NCI-H2081 (cell line): ENCODE measurements at places on chromosomes 6 and 20.
A peak's percentile ranks its signal among the peaks of the same experiment; 100 is the strongest.

DNA sequence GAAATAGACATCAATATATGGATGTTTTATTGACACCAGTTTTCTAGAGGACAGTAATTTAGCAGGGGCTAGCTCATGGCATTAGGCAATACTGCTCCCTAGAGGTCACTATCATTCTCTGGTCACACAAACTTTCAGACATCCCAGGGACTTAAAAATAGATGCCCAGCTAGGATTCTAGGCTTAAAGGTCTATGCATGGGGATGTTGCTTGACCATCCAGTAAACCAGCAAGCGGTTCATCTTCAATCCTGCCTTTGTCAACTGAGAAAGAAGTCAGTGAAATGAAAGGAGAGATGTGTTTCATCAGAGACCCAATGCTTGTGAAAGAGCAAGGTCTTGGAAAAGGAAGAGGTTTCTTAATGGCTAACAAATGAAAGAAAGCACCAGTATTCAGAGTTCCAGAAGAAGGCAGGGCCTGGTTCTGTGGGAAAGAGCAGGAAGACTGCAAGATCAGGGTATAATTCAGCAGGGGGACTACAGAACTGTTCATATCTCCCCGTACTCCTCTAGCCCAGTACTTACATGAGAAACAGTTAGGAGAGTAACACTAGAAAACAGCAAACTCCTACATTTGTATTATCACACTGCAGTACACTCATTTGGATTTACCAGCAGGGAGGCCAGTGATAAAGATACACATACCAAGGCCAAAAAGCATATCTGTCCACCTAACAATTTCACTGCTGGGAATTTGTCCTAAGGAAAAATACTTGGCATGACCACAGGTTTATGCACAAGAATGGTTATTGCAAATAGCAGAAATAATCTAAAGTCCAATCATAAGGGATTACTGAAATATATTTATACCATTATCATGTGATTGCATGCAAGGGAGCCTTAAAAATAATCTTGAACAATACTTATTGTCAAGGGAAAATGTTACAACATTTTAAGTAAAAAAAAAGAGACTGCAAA, 151.4 kb upstream of the LAMA2 start:
- peak; percentile 40 for DNase-seq

- no peak for DNase-seq
Measured at GRCh38 chr6:36920049-36920448, 34.3 kb downstream of the C6orf89 start.

DNA sequence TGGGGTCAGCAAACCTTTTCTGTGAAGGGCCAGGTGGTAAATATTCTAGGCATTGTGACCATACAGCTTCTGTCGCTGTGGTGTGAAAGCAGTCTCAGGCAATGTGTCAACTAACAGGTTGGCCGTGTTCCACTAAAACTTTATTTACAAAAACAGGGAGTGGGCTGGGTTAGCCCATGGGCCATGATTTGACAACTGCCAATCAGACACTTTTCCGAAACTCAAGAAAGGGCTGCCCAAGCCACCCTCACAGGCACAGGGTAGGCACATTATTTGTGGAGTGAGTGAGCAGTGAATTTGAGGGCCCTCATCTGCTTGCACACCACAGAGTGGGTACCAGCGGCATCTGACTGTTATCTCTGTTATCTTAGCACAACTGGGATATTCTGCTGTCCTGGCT, 290.3 kb downstream of the TAF4 start:
- DNase-seq: no peak

DNA sequence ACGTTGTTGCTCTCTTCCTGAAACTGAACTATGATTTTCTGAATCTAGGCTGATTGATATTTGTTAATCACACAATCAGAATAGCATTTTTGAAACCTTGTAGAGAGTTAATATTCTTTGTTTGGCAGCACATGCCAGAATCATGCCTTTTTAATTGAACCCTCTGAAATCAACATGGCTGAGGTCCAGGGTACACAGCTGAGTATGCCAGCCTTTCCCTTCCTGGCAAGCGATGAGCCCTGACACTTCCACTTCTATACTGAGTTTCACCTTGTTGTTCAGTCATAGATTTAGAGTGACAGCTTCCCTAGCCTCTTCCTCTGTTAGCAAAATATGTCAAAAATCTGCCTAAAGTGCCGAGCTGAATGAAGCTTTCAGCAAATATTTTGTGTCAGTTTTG, 6.8 kb downstream of the HDDC2 start:
- peak; percentile 33 for DNase-seq

DNA sequence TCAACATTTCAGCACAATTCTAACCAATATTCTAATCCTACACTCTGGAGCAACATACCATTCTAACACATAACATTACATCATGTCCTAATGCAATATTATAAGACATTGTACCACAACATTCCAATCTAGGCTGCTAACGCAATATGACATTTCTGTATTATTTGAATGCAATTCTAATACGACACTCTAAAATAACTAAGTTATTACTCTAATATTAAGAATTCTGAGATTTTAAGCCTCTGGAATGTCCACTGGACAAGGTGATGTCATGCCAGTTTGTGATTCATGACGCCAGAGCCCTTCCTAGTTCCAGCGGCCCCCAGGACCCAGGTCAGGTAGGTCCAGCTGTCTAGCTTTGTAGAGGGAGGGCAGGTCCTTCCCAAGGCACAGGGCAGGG, 69.7 kb upstream of the SIRPA start:
- no peak for DNase-seq

GRCh38 chr20:61271312-61272231, 19.5 kb downstream of the CDH4 start:
- no peak for DNase-seq

DNA sequence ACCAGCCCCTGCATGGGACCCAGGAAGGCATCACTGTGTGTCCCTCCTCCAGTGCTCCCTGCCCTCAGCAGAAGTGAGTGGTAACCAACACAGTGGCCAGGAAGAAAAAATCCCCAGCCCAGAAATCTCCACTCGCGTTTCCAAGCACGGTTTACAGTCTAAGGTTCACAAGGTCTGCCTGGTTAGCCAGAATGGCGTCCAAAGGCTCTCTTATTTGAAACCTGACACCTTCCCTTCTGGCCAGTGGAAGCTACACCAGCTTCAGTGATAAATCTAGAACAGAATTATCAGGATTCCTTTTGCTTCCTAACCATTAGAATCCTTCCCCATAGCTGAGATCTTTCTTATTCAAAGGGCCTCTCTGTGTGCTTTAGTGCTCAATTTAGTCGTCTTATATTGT, 9.2 kb downstream of the LY86 start:
- no peak for DNase-seq

- DNase-seq: no peak
Measured at GRCh38 chr6:9126878-9127560, 691.7 kb upstream of the SLC35B3 start.

DNA sequence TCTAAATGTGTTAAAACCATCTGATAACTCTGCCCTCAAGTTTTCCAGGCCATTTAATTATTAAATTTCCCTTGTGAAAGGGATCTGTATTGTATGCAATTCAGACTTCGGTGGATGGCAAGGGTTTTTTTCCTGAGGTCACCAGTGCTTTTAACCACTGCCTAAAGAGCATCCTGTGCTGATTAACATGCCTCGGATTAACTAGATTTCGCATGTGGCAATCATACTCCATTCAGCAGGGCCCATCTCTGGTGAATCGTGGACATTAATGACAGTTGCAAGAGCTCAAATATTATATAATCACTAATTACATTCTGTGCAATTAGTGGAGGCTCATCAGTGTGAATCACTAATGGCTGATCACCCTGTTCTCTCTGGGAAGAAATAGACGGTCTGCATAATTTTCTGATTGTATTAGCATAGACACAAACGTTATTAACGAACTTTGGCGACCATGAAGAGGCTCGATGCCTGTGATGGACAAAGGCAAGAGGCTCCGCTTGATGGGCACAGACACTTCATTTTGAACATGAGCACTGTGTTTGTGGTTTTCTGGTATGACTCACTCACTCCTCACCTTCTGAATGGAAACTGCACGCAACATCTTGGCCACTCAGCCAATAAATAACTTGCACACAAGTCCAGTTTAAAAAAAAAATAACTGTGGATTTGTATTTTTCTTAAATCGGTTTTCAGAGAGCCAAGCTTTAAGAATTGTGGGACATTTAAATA, 31.4 kb downstream of the LINC00237 start:
- no peak for DNase-seq

GRCh38 chr6:28673787-28674671, 148.3 kb downstream of the GPX5 start:
- peak; percentile 81 for DNase-seq

GRCh38 chr6:27806981-27807440, 105.2 kb downstream of the OR2B2 start:
- no peak for DNase-seq

DNA sequence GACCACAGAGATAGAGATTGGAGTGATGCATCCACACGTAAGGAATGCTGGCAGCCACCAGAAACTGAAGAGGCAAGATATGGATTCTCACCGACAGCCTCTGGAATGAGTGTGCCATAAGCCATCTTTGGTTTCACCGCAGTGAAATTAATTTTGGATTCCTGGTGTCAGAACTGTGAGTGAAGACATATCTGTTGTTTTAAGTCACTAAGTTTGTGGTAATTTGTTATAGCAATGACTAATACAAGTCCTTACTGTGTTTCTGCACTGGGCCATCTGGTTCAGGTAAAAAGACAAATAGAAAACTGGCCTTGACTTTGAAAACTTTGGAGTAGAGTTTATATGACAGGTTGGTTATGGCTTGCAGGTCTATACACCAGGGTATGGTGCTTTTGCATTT, 261.9 kb downstream of the PHF3 start:
- no peak for DNase-seq

DNA sequence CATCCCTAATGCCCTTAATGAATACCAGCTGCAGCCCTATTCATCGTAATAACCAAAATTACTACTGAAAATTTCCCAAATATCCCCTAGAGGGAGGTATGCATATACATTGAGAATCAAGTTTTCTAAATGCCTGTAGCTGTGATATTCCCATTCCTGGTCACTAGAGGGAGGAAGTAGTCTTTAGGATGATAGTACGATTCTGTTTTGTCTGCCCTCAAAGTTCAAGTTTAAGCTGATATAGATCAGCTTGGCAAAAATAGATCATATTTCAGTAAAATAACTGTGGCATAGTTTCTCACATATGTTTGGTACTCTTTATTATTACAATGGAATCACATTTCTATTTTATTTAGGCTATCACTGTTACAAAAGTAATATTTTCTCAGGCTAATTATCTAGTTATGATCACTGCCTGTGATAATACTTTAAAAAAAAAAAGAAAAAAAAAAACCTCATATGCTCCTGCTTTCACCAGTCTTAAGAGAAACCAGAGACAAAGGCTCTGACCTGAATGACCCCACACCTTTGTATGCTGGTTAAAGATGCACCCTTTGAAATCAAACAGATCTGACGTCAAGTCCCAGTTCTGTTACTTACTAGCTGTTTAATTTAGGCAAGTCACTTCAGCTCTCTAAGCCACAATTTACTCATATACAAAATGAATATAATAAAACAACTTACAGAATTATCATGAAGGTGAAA, 11.0 kb downstream of the TSPYL1 start:
- peak; percentile 75 for DNase-seq

- DNase-seq: no peak
Measured at GRCh38 chr20:33866398-33867100, 55.4 kb downstream of the CHMP4B start.

- no peak for DNase-seq
Measured at GRCh38 chr6:73145690-73146089, 79.6 kb downstream of the KHDC1L start.

- DNase-seq: no peak
Measured at GRCh38 chr6:148789948-148790347, 43.1 kb downstream of the UST start.

DNA sequence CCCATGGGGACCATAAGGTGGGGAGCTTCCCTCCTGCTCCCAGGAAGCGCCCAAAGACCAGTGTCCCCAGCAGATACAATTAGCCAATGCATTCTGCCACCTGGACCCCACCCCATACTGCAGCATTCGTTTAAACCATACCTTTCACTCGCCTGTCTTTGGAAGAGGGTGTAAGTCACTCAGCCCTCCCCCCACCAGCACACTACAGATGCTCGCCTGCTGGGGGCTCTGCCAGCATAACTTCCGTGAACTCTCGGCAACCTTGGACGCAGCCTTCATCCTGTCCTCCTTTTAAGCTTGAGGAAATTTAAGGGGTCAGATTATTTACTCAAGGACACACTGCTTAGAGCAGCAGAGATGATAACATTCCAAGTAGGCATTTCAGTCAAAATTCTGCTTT, 94.4 kb upstream of the NAA20 start:
- DNase-seq: no peak

- DNase-seq: no peak
Measured at GRCh38 chr6:91786474-91787184, 1199.8 kb upstream of the MAP3K7 start.

- no peak for DNase-seq
Measured at GRCh38 chr6:15090145-15090579, 155.7 kb upstream of the JARID2 start.

DNA sequence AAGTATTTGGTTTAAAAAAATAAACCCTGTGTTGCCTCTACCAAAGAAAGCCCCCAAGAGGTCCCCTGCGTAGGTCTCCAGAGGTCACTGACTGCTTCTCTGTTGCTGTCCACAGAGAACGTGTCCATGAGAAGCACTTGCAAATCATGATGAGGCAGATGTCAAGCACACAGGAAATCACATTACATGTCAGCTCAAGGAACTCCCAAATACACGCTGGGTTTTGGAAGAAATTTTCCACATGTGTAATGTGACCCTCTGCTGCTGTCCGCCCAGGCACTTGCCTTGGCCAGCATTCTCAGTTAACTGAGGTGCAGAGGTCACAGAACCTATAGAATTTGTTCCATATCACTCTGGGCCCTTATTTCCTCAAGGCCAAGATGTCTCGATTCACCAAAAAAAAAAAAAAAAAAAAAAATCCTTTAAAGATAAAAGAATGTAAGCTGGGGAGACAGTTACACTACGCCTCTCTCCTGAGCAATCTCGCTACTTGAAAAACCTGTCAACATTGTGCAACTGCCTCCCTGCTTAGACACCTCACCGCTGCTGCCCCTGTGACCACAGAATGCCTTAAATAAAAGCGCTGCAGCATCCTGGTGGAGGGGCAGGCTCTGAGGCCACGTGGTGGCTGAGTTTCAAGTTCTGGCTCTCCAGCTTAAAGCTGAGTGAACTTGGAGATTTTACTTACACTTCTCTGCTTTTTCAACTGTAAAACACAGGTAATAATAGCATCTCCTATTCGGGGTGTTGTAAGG, 42.3 kb downstream of the SLC22A23 start:
- DNase-seq: no peak

- no peak for DNase-seq
Measured at GRCh38 chr6:40733290-40733689, 146.1 kb upstream of the LRFN2 start.

- no peak for DNase-seq
Measured at GRCh38 chr6:137731960-137732616, 135.0 kb upstream of the TNFAIP3 start.

GRCh38 chr6:74283532-74283931, 587.5 kb downstream of the CD109 start:
- DNase-seq: no peak

- DNase-seq: no peak
Measured at GRCh38 chr6:64547594-64548268, 912.1 kb downstream of the PHF3 start.
